ENCODE measurements at places on chromosomes 7 and 10.
A peak's percentile ranks its signal among the peaks of the same experiment; 100 is the strongest.

DNA sequence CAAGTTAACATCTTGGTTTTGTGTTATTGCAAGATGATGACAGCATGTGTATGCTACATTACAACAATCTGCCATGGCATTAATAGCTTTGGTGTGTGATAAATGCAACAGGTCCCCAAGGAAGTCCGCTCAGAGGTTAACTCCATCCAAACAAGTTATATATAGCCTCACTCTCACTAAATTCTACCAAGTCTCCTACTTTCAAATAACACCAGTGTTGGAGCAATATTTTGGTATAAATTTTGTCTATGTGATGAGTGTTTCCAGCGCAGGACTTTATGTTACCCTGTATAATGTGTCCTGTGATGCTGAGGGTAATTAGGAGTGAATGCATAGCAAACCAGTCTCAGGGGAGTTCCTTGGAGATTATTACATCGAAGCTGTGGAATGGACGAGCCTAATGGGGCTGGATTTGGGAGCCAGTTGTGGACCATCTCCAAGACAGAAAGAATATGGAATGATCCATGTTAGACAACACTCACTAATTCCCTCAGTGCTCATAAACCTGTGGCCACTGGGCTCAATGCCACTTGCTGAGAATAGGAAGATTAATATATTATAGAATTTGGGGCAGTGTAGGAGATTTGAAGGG lies 127.6 kb upstream of the CXCL12 start:
- DNase-seq: no peak

GRCh38 chr10:90872648-90873020 lies 860 bp downstream of the RPP30 start:
- peak; percentile 58 for DNase-seq

- no peak for DNase-seq
Observed at GRCh38 chr7:110372685-110373084, 718.2 kb upstream of the LRRN3 start.

GRCh38 chr7:81709836-81710235 lies 60.0 kb downstream of the HGF start:
- DNase-seq: no peak

GRCh38 chr10:119370111-119370741 lies 162.9 kb downstream of the GRK5 start:
- DNase-seq: peak; percentile 15

DNA sequence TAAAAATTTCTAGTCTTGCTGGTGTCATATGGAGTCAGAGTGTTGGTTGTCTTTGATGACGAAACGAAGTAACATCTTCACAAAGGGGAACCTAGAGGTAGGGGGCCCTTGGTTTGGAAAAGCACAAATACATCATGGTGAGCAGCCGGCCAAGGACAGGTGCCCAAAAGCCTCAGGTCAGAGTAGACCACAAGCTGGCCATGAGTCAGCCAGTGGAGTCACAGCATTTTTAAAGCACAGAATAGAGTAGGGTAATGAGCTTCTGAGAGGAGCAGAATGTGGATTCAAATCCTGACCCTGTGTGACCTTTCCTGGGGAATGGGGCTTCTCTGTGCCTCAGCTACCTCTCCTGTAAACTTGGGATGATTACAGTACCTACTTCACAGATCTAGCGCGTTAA lies 5.3 kb downstream of the CAMK2B start:
- DNase-seq: no peak

GRCh38 chr7:30975256-30975899 lies 11.6 kb downstream of the GHRHR start:
- no peak for DNase-seq

DNA sequence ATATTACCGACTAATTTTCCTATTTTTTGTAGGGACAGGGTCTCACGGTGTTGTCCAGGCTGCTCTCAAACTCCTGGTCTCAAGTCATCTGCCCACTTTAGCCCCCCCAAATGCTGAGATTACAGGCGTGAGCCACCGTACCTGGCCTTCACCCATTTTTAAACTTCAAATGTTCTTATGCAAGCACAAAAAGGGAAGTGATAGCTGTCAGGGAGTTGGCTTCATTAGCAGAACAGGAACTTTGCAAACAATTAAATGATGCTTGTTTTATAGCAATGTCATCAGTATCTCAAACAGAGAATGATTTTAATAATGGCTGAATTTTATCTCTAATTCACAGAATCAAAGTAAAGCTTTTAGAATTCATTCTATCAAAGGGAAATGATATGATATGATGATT lies 49.8 kb upstream of the FAM171A1 start:
- DNase-seq: no peak

DNA sequence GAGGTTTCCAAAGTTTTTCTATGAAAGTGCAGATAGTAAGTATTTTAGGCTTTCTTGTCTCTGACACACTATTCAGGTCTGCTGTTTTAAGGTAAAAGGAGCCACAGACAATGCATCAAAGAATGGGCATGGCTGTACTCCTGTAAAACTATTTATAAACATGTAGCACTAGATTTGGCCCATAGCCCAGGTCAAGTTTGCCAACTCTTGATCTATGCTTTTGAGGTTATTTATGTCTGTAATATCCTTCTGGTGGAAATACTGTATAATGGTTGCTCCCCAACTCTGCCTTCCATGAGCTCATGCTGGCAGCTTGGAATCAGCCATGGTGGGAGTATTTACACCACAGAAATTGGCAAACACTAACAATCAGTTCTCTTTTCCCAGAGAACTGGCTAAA lies 244.6 kb downstream of the BUB3 start:
- no peak for DNase-seq

DNA sequence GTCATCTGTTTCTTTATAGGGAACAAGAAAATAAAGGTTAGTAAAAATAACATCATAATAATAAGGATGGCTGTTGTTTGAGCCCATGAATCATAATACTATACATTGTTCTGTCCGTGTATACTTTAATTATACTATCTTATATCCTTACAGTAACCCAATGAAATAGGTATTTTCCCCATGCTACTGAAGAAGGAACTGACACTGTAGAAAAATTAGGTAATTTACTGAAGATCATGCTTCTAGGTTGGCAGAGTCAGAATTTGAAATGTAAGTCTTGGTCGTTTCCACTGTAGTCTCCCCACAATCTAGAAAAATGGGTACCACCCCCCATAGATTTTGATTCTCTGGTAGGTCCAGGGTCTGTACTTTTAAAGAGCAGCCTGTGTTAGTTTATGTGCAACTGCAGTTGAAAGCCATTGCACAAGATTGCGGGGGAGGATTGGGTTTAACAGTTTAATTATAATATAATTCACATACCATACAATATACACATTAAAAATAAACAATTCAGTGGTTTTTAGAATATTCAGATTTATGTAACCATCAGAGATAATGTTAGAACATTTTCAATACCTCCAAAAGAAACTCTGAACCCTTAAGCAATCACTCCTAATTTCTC lies 47.7 kb downstream of the SHOC2 start:
- no peak for DNase-seq

GRCh38 chr7:68511281-68511680 lies 1087.0 kb upstream of the AUTS2 start:
- DNase-seq: no peak

DNA sequence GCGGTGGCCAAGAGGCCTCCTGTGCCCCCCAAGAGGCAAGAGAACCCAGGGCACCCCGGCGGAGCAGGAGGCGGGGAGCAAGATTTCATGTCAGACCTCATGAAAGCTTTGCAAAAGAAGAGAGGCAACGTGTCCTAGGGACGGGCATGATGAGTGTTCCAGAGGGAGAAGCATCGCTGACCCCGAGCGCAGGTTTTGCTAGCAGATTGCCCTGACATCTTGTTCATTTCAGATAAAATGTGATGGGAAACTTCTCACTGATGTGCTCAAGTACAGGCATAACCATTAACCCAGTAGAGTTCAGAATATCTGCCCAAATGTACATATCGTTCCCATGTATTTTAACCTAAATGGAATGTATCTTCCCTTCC lies 129.2 kb downstream of the APBB1IP start:
- DNase-seq: no peak

DNA sequence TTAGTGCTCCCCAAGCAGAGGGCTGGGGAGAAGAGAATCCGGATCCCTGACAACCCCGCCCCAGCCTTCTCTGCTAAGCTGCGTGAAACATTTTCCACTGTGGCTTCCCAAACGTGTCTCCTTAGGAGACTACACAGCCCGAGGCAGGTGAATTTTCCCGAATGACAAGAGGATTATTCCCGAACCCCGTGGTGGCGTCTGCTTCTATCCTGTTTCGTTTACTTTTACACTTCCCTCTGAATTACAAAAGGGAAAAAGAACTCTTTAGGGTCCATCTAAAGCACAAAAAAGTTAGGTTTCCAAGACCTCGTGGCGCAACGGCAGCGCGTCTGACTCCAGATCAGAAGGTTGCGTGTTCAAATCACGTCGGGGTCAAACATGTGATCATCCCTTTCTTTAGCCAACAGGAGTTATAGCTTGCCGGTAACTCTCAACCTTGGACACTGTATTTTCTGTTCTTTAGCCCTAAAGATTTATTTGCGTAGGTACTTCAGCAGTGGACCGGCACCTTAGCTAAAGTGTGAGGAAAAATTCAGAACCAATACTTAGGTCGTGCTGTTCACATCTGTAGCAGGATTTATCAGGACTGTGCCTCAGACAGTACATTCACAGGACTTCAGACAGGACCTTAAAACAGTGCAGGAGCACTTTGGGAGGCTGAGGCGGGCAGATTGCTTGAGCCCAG lies 3.2 kb upstream of the ZNF789 start:
- DNase-seq: no peak

DNA sequence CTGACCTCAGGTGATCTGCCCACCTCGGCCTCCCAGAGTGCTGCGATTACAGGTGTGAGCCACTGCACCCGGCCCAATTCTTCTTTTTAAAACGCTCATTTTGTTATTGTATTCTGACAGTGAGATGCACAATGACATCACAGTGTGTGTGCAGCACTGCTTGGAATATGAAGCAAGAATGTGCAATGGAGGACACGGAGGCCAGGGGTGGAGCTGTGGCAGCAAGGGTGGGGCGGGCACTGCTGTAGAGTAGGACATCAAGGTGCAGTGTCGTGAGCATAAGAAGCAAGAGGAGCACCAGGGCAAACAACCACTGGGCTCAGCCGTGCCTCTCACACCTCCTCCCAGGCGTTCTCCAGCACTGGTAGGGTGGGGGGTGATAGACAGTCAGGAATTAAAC lies 26.8 kb upstream of the GRID1 start:
- DNase-seq: no peak

DNA sequence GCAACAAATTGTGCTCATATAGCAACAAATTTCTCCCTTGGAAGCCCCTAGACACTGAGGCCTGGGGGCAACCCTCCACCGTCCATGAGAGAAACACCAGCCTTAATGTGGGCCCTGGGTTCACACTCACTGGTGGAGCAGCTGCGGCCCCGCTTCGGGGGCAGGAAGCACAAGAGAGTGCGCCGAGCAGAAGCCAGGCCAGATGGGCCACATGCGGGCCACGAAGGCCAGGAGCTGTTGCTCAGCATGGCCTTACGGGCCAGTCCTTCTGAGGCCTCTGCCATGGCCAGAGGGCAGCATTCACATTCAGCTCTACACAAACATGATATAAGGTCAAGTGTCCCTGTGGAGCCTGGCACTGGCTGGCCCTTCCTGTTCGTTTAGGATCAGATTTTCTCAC lies 60.0 kb upstream of the VIPR2 start:
- no peak for DNase-seq

GRCh38 chr10:120480065-120480600 lies 23.1 kb downstream of the PLPP4 start:
- DNase-seq: no peak

DNA sequence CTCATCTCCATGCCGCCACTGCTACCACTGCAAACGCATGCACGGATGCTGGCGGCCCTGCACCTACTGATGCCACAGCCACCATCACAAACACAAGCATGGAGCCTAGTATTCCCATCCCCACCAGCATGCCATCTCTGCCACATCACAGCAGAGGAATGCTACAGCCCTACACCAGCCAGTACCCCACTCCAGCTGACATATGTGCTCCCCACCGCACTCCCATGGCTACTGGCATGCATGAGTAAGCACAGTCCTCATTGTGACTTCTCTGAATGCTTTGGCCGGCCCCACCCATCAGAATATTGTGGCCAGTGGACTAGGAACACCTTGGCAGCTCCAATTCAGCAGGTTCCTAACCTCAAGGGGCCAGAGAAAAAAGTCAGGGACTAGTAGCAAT lies 705.5 kb downstream of the POM121L12 start:
- DNase-seq: no peak

- no peak for DNase-seq
Observed at GRCh38 chr7:148620749-148621359, 30.3 kb downstream of the C7orf33 start.

DNA sequence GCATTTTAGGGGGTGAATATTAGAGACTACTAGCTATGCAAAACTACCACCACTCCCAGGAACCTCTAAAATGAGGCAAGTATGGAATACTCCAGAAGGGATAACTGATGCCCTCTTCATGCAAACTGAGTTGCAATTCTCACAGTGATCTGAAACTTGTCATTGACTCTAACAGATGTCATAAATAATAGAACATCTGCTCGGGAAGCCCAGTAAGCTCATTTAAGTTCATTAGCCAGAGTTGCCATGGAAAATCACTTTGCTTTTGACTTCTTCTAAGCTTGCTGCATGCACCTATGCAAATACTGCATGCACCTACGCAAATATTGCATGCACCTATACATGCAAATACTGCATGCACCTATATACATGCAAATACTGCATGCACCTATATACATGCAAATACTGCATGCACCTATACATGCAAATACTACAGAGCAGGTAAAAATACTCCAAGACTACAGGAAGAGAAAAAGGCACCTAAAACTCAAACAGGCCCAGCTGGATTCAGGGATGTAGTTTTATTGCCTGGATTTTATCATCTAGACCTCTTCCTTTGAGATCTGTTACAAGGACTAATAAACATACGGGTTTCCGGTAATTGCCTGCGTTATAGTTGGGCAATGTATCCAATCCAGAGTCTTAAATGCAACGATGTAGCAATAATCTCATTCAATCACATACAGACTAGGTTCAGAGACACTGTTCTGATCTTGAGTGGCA lies 1061.1 kb upstream of the AUTS2 start:
- DNase-seq: no peak

- DNase-seq: no peak
Observed at GRCh38 chr10:116311706-116312490, 12.3 kb upstream of the CCDC172 start.

DNA sequence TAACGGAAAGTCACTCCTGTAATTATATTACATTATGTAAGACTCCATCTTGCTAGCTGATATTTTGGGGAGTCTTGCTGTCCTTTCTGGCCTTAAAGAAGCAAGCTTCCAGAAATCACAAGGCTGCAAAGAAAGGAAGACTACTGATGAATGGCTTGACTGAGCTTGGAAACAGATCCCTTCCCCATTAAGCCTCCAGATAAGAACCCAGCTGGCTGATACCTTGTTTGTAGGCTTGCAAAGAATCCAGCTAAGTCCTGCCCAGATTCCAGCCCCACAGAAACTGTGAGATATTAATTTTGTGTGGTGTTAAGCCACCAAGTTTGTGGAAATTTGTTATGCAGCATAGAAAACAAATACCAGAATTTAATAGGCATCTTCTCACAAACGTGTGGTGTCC lies 49.9 kb upstream of the TMEM106B start:
- DNase-seq: no peak

DNA sequence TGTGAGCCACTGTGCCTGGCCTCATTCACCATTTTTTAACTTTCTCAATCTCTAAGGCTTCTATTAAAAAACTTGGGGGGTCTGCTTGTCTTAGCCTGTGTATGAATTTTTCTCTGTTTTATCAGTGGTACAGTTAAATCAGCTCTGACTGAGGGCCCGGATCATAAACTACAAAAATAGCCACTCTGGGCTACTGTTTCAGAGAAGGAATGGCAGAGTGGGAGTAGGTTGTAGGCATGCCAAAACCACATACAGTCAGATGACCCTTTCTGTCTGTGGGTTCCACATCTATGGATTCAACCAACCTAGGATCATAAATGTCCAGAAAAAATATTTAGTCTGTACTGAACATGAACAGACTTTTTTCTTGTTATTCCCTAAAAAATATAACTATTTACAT lies 21.3 kb downstream of the TBC1D12 start:
- no peak for DNase-seq

All from activated naive CD4-positive, alpha-beta T cell treated with anti-CD3 and anti-CD28 coated beads for 36 hours (primary cell).